Fibroblast of upper back skin (primary cell): ENCODE measurements at places on chromosomes 3 and 15.

- DNase-seq = no peak
These were observed 24.2 kb downstream of the MASP1 start for GRCh38 chr3:187267306-187267705.

DNA sequence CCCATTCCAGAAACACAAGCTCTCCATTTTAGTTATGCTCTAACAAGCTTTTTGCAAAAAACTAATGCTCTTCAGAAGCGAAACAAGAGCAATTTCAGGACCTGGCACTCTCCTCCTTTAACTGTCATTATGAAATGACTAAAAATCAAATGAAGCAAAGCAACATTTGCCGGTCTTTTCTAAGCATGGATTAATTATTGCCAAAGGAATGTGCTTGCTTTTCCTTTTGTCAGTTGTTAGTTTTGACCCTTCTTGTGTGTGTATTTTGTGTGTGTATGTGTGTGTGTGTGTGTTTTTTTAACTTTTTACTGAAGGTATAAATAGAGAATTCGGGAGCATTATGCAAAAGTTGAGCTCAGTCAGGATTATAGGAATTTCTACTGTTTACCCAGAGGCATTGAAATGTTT is 509.1 kb downstream of the TUSC7 start:
- DNase-seq = no peak

DNA sequence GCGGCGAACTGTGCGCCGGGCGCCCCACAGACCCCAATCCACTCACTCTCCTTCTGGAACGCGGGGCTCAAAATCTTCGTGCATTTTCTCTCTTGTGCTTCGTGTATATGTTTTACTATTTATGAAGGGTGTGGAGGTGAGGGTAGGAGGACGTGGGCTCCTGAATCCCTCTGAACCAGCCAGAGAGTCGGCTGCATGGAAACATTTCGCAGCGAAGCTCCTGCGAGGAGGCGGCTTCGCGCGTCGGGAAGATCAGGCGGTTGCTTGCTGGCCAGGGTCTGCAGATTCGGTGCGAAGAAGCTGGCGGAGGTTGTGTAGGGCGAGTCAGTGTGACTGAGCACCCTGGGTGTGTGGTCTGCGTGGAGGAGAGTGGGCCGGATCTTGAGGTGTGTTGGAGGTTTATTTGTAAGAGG is 1.1 kb downstream of the CNTN4 start:
- DNase-seq = no peak

- DNase-seq = no peak
These were observed 25.1 kb upstream of the CTNNB1 start for GRCh38 chr3:41173926-41174885.

DNA sequence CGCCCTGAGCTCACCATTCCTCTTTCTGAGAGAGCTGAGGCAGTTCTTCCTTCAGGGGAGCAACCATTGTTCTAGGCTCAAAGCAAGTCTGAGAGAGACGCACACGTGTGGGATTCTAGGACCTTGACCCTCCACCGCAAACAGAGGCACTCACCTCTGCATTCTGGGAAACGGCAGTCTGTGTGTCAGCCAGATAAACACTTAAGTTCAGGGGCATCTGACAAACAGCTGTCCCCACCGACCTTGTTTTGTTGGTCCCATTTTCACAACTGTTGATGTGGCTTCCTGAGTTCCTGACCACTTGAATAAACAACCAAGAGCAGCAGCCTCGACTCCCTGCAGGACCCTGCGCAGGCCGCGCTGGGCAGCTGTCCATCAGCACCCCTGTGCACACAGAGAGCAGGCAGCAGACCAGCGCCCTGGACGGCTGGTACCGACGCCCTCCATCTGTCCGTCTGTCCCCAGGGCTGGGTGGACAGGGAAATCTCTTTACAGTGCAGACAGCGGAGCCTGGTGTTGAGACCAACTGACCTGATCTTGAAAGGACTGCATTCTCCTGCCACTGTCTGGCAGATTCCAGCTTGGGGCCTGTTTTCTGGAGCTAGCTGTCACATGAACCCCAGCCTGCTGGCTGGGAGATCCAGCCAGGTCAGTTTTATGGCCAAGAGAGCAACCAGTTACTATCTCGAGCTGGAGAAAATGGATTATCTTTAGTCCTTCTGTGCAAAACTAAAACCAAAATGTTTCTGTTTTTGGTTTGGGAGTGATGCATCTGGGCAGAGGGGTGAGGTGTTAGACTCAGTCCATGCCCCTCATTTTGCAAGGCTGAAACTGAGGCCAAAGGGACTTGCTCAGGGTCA is 64.2 kb downstream of the FAM43A start:
- no peak for DNase-seq

- DNase-seq = no peak
These were observed 97.0 kb downstream of the SAMMSON start for GRCh38 chr3:70096376-70097066.

DNA sequence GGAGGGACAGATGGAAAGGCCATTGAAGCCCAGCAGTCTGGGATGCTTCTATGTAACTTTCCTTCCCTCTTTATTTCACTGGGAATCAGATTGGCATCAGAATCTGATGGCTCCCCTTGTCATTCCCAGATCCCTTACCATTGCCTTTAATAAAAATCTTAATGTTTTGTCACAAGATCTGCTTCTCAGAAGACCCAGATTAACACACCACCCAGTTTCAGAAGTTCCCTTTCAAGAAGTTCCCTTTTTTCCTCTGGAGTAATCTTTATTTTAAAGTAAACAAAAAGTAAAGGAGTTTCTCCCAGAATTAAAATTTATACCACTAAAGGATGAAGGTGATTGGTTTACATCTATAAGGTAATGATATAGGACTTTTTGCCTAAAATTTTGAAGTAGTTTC is 76.4 kb downstream of the UBR1 start:
- no peak for DNase-seq

DNA sequence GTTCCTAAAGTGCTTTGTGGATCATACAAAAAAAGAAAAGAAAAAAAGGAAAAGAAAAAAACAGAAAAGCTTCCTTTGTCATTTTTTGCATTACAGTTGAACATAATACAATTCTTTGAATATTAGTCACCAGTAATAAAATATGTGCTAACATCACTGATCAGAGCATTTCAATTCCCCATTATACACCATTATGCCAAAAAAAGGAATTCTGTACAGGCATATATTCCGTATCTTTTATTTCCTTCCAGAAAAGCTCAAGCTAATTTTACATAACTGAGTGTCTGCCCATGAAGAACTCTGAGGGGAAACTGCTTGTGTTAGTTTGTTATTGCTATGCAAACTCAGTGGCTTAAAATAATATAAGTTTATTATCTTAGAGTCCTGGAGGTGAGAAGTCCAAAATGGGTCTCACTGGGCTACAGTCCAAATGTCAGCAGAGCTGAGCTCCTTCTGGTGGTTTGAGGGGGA is 377.9 kb downstream of the GAP43 start:
- peak; percentile 59 for DNase-seq

- no peak for DNase-seq
These were observed 45.1 kb downstream of the ZBTB38 start for GRCh38 chr3:141413391-141413790.

DNA sequence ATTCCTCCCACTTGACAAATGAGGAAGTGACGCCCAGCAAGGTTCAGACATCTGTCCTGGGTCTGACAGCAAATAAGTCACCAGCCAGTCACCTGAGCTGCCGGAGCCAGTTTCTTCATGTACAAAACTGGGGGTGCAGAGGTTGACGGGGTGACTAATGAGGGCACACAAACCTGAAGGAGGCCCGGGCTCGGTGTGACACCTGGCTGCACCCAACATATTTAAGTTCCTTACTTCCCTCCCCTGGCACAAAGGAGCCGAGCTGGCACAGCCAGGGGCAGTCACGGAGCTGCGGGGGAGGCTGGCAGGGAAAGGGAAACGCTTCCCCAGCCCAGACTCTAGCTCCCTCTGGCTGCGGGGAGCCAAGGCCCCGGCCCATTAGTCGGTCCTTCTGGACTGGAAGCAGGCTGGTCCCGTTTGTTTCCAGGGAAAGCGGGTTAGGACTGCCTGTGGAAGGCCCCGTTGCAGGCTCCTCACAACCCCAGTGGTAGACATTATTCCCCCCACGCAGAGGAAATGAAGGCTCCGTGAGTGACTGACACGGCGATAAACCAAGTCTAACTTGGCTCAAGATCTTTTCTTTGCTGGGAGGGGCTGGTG is 2.3 kb downstream of the FBXL22 start:
- DNase-seq = peak; percentile 20

DNA sequence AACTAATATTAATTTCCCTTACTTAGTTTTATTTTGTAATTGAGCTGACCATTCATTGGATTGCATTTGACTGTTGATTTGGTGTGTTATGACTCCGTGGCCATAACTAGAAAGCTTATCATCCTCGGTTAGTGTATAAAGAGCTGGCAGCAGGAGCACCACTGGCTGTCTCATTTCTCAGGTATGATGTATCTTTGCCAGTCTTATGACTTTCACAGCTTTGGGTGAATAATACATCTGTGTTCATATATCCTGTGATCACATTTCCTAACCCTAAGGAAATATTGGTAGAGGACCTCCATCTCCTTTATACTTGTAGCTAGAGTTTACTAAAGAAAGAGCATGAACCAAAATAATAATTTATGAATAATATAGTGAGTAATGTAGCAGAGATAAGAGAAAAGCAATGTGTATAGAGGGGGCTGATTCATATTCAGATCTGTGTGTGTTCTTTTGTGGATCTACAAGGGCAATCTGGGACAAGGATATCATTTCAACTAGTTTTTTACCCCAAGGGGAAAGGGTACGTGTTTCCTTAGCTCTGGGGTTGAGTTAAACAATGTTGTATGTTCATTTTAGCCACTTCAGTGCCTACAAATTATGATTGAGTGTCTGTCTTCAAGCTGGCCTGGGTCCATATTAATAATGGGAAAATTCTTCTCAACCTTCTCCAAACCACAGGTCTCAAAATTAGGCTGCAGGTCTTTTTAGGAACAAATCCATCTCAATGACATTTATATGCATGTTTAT is 901.7 kb downstream of the NTRK3 start:
- peak; percentile 75 for DNase-seq

GRCh38 chr3:124306665-124307064 is 314.7 kb upstream of the ROPN1 start:
- DNase-seq = no peak

- no peak for DNase-seq
These were observed 21.8 kb downstream of the RBPMS2 start for GRCh38 chr15:64753480-64754185.

DNA sequence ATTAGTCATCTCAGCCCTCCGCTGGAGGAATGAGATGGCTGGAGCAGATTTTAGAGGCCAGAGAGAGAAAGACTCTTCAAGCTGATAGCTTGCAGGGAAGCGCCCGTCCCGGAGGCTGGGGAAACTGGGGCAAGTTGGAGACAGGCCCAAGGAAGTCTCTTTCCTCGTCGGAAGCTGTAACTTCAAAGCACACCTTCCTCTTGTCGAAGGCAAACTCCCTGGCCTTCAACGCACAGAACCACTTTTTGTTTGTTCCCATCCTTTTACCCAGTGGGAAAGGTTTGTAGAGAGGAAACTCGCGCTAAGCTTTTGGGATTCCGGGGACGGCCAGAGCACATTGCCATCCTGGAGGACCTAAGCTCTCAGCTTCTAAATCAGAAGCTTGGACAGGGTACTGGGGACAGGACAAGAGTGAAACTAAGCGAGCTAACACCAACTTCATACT is 900 bp upstream of the EOMES start:
- no peak for DNase-seq

DNA sequence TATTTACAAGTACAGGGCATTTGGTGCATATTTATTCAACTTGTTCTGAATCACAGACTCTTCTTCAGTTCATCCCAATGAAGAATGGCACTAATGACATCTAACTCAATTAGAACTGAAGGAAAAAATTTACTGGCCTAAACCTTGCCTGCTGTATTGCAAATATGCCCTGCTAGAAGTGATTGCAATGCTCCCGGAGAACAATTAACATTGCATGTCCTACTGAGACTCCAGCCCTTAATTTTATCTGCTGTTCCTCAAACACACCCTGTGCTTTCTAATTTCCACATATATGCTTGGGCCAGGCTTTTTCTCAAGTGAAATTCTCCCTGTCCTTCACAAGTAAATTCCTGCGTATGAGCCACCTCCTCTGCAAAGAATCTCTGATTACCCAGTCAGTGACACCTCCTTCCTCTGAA is 8.3 kb downstream of the ACKR4 start:
- DNase-seq = no peak

DNA sequence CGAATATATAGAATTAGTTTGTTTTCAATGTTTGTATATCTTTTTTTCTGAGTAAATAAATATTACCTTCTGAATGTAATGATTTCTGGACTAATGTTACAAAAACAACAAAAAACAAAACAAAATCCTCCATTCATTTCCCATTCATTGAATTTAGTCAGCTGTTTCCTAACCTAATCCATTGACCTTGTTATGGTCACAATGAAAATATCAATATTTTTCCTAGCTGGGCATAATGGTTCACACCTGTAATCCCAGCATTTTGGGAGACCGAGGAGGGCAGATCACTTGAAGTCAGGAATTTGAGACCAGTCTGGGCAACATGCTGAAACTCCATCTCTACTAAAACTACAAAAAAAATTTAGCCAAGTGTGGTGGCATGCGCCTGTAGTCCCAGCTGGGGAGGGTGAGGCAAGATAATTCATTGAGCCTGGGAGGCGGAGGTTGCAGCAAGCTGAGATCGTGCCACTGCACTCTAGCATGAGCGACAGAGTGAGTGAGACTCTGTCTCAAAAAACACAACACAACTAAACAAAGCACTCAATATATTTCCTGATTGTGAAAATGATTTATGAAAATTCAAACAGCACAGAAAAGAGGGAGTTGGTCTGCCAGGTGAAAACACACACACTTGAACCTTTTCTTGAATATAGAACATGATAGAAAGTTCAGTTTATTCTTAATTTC is 23.0 kb upstream of the PLSCR4 start:
- DNase-seq = no peak

GRCh38 chr3:142997330-142997729 is 4.0 kb upstream of the U2SURP start:
- DNase-seq = no peak

DNA sequence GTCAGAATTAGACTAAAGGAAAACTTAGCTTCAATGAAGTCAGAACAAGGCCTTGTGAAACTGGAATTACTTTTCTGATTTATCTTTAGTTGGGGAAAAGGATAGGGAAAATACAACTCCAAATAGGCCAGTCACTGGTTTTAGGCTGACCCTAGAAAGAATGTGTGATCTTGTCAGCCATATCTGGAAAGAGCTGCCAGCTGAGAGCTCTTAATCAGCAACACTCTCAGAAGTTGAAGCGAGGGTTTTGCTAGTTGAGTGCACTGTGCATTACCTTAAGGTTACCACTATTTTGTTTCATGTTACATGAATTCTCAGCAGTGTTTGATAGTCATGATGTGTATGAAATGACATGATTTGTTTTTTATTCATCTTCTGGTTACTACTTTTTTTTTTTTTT is 905.3 kb upstream of the ALCAM start:
- DNase-seq = no peak

GRCh38 chr3:100213891-100214573 is 46.8 kb upstream of the TBC1D23 start:
- DNase-seq = peak; percentile 40

GRCh38 chr3:79286882-79287281 is 480.9 kb downstream of the ROBO1 start:
- DNase-seq = peak; percentile 68
